Stimulated activated memory B cell treated with anti-CD40 and anti-IgM and Interleukin-4, amounts not matched to agents 10 μg/mL and 1 μg/mL and 100 μg/mL, for 72 hours (primary cell): ENCODE measurements at places on chromosomes 4 and X.

DNA sequence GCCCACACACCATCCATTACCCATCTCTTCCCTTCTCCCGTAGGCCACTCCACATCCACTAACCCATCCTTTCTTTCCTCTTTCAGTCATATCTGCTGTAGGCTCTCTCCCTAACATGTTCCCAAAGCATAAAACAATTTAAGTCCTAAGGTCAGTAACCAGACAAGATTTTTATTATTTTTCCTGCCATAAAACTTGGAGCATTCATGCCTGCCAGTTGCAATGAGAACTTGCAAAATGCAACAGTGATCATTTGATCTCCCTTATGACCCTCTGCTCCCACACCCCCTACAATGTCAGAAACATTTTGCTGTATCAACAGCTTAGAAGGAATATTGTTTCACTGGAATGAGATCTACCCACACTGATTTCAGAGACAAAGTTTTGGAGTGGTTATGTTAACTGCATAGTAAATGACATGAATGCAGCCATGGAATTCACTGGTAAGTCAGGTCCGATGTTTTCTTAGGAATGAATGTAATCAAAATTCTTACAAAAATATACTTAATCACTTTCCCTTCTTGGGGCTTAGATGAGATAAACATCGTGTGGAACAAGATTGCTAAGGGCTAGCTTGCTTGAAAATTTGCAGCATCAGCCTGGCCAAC, 5.7 kb downstream of the NIPAL1 start:
- H3K27me3 ChIP-seq = peaks cover 46% of the 10 kb centered on the region
- peaks cover 4% of the 10 kb centered on the region for H3K4me1 ChIP-seq
- ATAC-seq = no peak
- H3K4me3 ChIP-seq = no peak overlapping the region
- no peak overlapping the region for H3K27ac ChIP-seq

GRCh38 chrX:132059973-132060540, 37.0 kb downstream of the STK26 start:
- peaks cover 6% of the 10 kb centered on the region for H3K4me1 ChIP-seq
- H3K36me3 ChIP-seq = no peaks in the 10 kb centered on the region
- H3K4me3 ChIP-seq = no peak overlapping the region

DNA sequence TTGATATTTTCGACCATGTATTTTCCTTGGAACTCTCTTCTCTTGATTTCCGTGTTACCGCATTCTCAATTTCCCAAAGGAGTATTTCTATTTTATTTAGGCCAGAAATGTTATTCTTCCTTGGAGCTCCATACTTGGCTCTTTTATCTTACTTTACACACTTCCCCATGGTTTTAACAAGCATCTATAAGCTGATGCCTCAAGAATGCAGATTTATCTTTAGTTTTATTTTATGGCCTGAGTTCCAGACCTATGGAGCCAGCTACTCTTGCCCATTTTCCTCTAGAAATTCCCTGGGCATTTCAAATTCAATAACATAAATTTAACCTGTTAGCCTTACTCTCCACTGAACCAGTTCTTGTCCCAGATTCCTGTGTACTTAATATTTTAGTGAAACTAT, 43.7 kb downstream of the SULT1E1 start:
- H3K27ac ChIP-seq = no peak overlapping the region
- H3K4me3 ChIP-seq = no peak overlapping the region
- no peaks in the 10 kb centered on the region for H3K36me3 ChIP-seq
- ATAC-seq = no peak
- no peaks in the 10 kb centered on the region for H3K4me1 ChIP-seq

GRCh38 chr4:95476121-95476520, 72.7 kb downstream of the UNC5C start:
- no peak overlapping the region for H3K4me3 ChIP-seq
- H3K4me1 ChIP-seq = no peaks in the 10 kb centered on the region
- H3K27me3 ChIP-seq = no peaks in the 10 kb centered on the region
- H3K27ac ChIP-seq = no peak overlapping the region
- no peaks in the 10 kb centered on the region for H3K36me3 ChIP-seq

GRCh38 chr4:145058256-145058655, 39.7 kb downstream of the ANAPC10 start:
- no peak for ATAC-seq
- H3K27ac ChIP-seq = no peak overlapping the region
- no peaks in the 10 kb centered on the region for H3K27me3 ChIP-seq

- peaks cover 74% of the 10 kb centered on the region for H3K36me3 ChIP-seq
- no peak for ATAC-seq
- no peak overlapping the region for H3K27ac ChIP-seq
- H3K27me3 ChIP-seq = no peaks in the 10 kb centered on the region
- H3K4me3 ChIP-seq = no peak overlapping the region
These were observed 187.6 kb downstream of the DCLK2 start for GRCh38 chr4:150265806-150266205.

DNA sequence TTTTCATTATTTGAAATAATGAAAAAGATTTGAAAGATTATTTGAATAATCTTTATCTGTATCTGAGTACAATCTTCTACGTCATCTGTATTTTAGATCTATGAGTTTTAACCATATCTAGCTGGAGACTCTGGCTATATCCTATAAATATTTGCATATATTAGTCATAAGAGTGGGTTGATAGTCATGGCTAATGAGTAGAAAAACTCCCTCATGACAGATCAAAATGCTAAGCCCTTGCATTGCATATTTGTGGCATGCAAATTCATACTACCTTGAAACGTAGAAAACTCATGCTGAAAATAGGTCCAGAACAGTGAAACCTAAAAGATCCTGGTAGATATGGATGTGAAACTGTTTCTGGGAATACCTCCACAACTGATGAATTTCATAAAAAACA, 291.3 kb downstream of the GALNTL6 start:
- H3K27me3 ChIP-seq = no peaks in the 10 kb centered on the region
- no peaks in the 10 kb centered on the region for H3K36me3 ChIP-seq
- H3K27ac ChIP-seq = no peak overlapping the region

DNA sequence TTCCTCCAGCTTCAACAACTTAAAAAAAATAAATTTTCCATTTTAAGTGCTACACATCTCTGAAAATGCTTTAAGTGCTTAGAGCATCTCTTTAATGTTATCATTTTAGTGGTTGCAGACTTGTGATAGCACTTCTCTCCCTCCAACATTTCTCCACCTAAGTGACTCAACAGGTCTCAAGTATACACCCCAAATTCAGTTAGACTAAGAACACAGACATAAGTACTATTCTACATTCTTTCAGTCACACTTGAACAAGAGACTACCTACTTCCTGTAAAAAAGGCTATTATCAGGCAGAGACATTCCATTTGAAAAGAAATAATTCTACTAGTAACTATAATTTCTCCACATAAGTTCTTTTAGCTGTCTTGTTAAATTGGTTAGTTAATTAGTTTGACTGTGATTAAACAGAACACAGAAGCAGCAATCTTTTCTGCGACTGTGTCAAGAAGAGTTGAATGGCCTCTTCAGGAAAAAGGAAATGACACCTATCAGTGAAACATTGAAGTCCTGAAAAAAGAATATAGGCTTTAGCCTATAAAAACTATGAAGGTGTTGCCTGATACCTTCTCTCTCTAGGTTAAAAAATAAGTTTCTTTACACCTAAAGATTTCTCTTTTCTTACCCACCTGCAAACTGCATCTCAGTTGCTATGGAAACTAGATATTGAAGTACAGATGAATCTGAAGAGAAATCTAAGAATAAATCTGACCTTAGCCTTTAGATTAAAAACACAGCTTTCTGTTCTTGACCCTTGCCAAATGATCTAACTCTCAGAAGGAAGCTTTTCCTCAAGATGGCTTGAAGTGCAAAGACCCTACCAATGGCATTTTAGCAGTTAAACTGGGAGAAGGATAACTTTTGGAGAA, 18.0 kb downstream of the NAF1 start:
- H3K4me3 ChIP-seq = no peak overlapping the region
- no peaks in the 10 kb centered on the region for H3K27me3 ChIP-seq
- H3K27ac ChIP-seq = no peak overlapping the region
- H3K36me3 ChIP-seq = peaks cover 24% of the 10 kb centered on the region
- no peaks in the 10 kb centered on the region for H3K4me1 ChIP-seq

DNA sequence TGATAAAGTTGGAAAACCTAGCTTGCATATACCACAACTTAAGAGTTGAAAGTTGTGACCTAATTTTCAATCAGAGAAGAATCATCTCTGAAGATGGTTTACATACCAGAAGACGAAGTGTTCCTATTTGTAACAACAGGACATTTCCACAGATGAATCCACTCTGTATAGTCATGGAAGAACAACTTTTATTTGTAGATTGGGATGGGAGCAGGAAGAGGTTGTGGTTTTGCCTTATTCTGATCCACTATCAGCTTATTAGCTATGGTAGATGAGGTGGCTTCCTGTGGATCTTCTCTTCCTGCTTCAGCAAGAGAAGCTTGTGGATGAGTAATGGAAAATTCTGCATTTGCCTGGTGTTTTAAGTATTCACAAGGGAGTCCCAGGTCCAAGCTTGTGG, 18.6 kb upstream of the SUPT20HL1 start:
- no peak for ATAC-seq
- no peaks in the 10 kb centered on the region for H3K27me3 ChIP-seq
- H3K4me3 ChIP-seq = no peak overlapping the region
- peaks cover 6% of the 10 kb centered on the region for H3K4me1 ChIP-seq

DNA sequence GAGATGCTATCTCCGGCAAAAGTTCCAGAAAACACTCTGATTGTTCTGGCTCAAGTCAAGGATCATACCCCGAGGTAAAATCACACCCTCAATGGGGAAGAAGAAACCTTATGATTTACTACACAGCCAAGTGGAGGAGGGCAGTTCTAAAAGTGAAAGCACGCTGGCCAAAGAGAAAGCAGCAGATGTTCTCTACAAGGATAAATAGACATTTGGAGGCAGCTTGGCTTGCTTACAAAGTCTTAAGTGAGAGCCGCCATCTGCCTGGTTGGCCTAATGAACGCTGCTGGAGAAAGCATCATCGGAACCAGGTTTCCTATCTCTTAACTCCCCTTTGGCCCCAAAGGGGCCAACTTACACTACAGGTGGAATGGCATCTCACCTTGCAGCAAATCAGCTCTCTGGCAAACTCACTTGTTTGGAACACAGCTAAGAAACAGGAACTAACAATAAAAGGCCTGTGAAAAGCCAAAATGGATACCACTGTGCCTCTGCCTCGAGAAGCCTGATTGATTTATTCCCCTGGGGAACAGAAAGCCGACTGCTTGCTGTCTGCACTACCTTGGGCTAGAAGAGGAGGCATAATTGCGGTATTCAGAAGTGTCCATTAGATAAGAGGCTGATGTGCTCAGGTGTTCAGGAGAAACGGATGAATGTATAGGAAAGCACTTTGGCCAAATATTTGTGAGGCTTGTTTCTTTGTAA, 22.8 kb downstream of the FRAS1 start:
- H3K4me1 ChIP-seq = no peaks in the 10 kb centered on the region
- H3K36me3 ChIP-seq = no peaks in the 10 kb centered on the region
- no peak for ATAC-seq
- H3K27ac ChIP-seq = no peak overlapping the region
